Subcutaneous adipose tissue (tissue), 4 donors: ENCODE measurements at places on chromosomes 2 and 18. TPM values are rescaled to one million over a fixed set of nuclear protein-coding genes. Genes with fewer than 3 reads are reported as not detected.

TFPI gene
- total RNA-seq: 94.1 TPM

CXCR1 gene
- not detected for total RNA-seq

UGT1A5 gene
- total RNA-seq: not detected

GPR75 gene
- total RNA-seq: 2.5 TPM

IL36G gene
- total RNA-seq: not detected

EDAR gene
- not detected for total RNA-seq

MC5R gene
- not detected for total RNA-seq

TGFA gene
- total RNA-seq: 2.1 TPM

CCL20 gene
- total RNA-seq: not detected

ADCYAP1 gene
- total RNA-seq: not detected

STK11IP gene
- total RNA-seq: 10.5 TPM

MAP3K19 gene
- not detected for total RNA-seq

MERTK gene
- 102 TPM for total RNA-seq

CCDC74A gene
- total RNA-seq: 4.0 TPM

PREB gene
- 52.6 TPM for total RNA-seq

MYOM1 gene
- 9.0 TPM for total RNA-seq

FTCDNL1 gene
- total RNA-seq: 4.9 TPM

RMC1 gene
- total RNA-seq: 20.7 TPM

NGEF gene
- not detected for total RNA-seq

ZEB2 gene
- total RNA-seq: 187 TPM

QPCT gene
- total RNA-seq: 2.4 TPM

TFCP2L1 gene
- total RNA-seq: 7.8 TPM

ANTXR1 gene
- 50.0 TPM for total RNA-seq

ZNF2 gene
- 3.4 TPM for total RNA-seq

CD8A gene
- 0.82 TPM for total RNA-seq

EFHD1 gene
- 10.4 TPM for total RNA-seq

ANKRD30BL gene
- not detected for total RNA-seq

SCYGR1 gene
- total RNA-seq: not detected

KYNU gene
- total RNA-seq: 3.4 TPM

PUM2 gene
- total RNA-seq: 80.7 TPM

STPG4 gene
- not detected for total RNA-seq

NAT8 gene
- total RNA-seq: not detected

NT5DC4 gene
- not detected for total RNA-seq

MAP2 gene
- total RNA-seq: 6.6 TPM

IL1F10 gene
- not detected for total RNA-seq

SERPINB2 gene
- not detected for total RNA-seq

SNORC gene
- 0.17 TPM for total RNA-seq

TBR1 gene
- not detected for total RNA-seq

DSC2 gene
- 15.5 TPM for total RNA-seq
